SK-N-SH (cell line): ENCODE measurements at places on chromosomes 3 and 15.
A peak's percentile ranks its signal among the peaks of the same experiment; 100 is the strongest.

DNA sequence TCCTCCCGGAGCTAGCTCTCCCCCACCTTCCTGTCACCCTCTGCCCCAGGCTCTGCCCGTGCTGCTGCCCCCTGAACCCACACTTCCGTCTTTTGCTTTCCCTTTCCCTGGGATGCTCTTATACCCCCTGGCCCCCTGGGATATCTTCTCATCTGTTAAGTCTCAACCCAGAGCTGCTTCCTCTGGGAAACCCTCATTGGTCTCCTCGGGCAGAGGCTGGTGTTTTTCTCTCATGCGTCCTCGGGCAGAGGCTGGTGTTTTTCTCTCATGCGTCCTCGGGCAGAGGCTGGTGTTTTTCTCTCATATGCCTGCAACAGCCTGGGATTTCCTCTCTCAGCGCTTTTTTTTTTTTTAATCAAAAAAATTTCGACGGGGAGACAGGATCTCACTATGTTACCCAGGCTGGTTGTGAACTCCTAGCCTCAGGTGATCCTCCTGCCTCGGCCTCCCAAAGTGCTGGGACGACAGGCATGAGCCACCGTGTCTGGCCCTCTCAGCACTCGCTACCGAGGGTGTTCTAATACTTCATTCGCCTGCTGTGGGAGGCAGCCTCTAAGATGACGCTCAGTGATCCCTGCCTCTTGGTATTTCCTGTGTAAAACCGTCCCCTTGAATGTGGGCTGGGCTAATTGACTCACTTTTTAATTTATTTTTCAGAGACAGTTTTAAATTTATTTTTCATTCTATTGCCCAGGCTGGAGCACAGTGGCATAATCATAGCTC, 62.7 kb upstream of the TFRC start:
- DNase-seq, result no peak

DNA sequence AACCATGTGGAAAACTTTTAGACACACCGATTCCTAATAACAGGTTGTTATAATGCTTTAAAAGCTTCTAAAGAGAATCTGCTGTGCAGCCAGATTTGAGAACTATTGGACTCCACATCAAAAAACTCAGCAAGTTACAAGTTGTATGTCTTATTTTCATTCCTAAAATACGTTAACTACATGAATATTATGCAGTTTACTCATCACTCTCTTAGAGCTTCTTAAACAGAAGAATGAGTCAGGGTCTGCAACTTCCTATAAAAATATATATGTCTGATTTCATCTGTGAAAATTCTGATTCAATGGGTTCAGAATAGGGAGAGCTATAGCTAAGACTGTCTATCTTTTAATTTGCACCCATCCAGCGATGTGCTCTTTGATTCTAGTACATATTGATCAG, 244.2 kb upstream of the EPHA3 start:
- no peak for DNase-seq

- DNase-seq, result peak; percentile 2
Measured at GRCh38 chr3:55405436-55405835, 81.7 kb downstream of the WNT5A start.

GRCh38 chr15:70880781-70881180, 11.5 kb downstream of the THAP10 start:
- DNase-seq, result no peak
